ENCODE measurements at places on chromosomes 1 and 21.

- no peak for DNase-seq
These were observed 1031.5 kb upstream of the ADGRL2 start for GRCh38 chr1:80769208-80769750.

- DNase-seq: no peak
These were observed 122.5 kb upstream of the C1orf87 start for GRCh38 chr1:60196026-60196425.

- DNase-seq: no peak
These were observed 49.4 kb downstream of the ZNF326 start for GRCh38 chr1:90044346-90044745.

DNA sequence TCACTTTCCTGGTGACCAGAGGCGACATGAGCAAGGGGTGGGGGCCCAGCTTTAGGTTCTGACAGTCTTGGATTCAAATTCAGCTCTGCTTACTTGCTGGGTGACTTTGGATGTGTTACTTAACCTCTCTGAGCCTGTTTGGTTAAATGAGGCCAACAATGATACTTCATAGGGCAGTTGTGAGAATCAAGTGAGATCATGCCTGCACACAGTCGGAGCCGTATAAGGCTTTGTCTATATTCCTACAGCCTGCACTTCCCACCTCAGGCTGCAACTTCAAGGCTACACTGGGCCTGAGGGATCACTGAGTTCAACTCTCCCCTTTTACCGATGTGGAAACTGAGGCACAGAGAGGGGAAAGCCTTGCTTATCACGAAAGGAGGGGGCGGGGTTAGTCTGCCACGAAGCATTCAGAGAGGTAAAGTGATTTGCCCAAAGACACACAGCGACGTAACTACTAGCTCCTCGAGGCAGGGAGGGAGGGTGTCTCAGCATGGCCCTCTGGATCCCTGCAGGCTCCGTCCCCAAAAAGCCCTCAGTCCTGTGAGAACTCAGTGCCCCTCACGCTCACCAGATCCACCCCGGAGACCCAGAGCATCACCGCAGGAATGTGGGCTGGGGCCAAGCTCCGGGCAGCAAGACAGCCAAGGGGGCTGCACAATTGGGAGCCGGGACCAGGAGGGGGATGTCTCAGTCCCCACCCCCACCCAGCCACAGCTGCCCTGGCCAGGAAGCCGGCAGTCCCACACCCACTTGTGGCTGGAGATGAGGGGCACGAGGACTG, 25.0 kb downstream of the SDC3 start:
- DNase-seq: no peak

DNA sequence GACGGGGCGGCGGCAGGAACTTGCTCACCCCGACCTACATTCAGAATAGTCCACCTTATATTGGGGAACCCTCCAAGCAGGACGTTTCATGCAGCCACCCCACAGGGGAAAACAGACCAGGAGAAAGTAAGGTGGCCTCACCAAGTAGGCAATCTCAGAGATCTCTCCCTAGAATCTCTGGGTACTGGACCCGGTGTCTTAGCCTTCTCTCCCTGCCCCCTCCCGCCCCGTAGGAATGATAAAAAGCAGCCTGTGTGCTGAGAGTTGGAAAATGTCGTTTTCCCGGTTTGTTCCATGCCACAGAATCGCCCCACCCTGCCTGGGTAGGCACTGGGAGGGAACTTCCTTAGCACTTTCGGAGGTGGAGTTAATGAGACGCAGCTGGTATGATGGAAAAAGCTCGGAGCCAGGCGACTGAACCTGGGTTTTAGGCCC, 789 bp upstream of the PTPN14 start:
- peak; percentile 78 for DNase-seq

GRCh38 chr1:107135463-107135862, 5.4 kb upstream of the NTNG1 start:
- no peak for DNase-seq

DNA sequence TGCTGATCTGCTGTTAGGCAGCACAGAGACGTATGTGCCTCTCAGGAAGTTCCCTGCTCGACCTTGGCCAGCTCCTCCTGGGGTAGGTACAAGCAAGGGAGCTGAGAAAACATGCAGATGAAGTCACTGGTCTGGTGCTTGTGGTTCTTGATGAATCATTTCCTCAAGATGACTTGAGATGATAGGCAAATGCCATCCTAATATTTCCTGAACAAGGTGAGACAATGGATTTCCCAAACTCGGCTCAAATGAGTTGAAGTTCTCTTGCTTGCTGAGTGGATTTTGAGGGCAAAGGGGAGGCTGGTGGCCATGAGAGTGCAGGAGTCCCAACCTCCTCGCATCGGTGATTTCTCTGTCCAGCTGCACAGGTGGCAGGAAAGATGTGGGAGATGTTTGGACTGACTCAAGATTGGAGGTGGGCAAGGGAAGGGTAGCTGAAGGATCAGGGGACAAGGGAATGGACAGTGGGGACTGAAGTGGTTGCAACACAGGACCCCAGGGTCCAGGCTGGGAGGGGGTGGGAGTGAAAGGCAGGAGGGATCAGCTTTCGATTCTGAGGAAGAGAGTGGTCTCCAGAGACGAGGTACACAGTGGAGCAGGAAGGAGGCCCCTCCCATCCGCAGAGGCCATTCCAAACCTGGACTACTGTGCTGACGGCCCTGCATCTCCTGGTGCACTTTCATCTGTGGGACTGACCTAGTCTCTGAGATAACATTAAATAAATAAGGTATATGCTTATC, 63.9 kb downstream of the CAPN2 start:
- peak; percentile 83 for DNase-seq
